GM03348 (cell line): ENCODE measurements at places on chromosomes 6 and 20.
A peak's percentile ranks its signal among the peaks of the same experiment; 100 is the strongest.

DNA sequence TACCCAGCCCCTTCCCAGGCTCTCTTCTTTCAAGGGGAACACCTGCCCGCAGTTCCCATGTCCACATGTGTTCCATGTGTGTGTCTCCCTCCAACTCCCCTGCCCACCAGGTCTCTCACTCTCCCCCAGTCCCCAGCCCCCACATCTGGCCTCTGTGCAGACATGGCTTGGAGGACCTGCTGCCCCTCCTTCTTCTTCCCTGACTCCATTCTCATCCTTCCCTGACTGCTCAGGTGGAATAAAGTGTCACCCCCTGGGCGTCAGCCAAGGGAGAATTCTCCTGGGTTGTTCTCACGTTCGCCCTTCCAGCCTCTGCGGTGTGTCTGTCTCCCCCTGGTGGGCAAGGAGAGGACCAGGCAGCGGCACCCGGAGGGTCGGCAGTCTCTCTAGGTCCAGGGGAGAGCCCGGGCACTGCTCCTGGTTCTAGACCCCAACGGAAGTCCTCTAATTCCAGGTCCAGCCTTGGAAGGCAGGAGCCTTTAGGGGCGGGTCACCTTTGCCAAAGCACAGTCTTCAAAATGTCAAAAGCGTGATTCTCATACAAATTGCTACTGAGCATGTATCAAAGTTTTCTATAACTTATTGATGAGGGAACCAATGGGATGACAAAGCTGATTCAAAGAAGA, 50.5 kb downstream of the EBF4 start:
- DNase-seq = peak; percentile 82

DNA sequence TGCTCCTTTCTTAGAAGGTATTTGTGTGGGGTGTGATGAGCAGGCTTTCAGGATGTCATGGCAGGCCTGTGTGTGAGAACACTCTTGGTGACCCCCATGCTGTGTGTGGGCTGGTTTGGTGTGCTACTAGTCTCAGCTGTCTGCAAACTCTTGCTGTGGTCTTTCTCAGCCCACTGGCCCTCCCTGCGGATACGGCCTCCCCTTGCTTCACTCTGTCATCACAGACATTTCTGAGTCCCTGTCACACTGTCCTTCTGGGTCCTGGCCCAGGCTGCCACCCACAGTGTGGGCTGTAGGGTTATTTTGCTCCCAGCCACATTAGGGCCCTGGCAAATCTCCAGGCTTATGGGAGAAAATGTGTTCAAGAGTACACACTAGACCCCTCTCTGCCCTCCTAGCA, 39.0 kb upstream of the ARMC2 start:
- no peak for DNase-seq

DNA sequence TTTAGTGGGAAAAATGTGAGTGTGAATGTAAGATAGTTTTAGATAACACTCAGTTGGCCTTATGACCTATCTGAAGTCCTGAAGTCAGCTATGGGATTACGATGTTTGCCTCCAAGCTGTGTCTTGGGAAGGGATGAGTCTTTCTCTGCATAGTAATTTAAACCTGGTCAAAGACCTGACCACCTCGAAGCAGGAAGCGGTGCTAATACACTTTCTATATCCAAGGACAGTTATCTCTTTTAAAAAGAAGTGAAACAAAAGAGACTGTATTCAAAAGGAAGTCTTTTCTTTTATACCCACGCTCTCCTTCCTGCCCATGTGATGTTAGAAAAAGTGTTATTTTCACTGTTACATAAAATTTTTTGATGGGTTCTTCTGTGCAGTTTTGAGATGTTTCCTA, 94.9 kb downstream of the JARID2 start:
- no peak for DNase-seq

GRCh38 chr6:132490478-132491204, 22.3 kb downstream of the STX7 start:
- peak; percentile 31 for DNase-seq

GRCh38 chr20:4813863-4814695, 92.4 kb downstream of the PRND start:
- no peak for DNase-seq

- peak; percentile 30 for DNase-seq
These were observed 107.8 kb upstream of the SHLD1 start for GRCh38 chr20:5642155-5642981.

GRCh38 chr6:46989398-46989797, 52.7 kb downstream of the ADGRF1 start:
- DNase-seq = no peak

GRCh38 chr20:32792316-32792715, 27.4 kb upstream of the MAPRE1 start:
- DNase-seq = no peak

- DNase-seq = no peak
These were observed 120.1 kb upstream of the CCDC28A start for GRCh38 chr6:138653435-138653834.

DNA sequence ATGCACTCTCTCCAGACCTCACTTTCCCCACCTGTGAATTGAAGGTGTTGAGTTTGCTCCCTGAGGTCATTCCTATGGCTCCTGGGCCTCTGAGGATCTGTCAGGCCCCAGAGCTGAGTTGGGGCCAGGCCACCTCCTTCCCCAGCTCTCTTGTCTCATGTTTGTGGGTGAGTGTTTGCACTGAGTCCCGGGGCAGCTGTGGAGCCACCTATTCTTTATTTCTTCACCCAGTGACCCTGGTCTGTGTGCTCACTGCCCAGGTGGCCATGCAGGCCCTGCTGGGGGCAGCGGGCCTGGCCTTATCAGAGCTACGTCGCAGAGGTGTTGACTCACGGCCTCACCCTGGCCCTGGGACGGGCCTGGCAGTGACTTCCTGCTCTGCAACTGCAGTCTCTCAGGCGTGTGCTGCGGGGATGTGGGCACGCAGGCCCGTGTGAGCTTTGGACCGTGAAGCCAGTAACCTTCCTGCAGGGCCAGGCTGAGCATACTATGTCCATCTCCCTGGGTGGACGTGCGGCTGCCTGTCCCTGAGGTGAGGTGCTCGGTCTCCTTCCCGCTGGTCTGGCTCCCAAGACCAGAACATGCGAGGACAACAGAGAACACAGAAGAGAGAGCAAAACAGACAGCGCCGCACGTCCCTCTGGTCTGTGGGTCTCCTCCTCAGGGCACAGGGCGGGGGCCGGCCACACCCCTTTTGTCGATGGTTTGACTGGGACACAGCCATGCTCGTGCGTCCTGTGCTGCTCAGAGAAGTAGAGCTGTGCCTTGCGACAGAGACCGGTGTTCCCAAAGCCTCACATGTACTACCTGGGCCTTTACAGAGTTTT, 12.1 kb downstream of the TMEM181 start:
- no peak for DNase-seq

DNA sequence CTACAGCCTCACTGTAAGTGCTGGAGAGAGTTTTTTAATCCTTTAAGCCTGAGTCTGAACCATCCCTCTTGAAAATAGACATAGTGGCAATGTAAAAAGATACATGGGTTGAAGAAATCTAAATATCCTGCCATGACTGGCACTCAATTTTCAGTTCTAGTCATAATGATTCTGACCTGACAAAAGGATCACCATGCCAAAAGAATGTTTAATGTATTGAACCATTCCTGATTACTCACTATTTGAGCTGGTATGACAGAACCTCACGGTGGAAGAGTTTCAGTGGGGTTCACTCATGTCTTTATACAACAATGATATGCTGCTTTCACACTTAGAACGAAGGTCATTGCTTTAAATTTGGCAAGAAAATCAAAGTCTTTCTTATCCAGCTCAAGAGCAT, 93.4 kb downstream of the HIVEP2 start:
- no peak for DNase-seq
